ENCODE measurements at places on chromosomes 13 and 19.

GRCh38 chr13:114157869-114158495 is 21.1 kb upstream of the CFAP97D2 start:
- DNase-seq: no peak

DNA sequence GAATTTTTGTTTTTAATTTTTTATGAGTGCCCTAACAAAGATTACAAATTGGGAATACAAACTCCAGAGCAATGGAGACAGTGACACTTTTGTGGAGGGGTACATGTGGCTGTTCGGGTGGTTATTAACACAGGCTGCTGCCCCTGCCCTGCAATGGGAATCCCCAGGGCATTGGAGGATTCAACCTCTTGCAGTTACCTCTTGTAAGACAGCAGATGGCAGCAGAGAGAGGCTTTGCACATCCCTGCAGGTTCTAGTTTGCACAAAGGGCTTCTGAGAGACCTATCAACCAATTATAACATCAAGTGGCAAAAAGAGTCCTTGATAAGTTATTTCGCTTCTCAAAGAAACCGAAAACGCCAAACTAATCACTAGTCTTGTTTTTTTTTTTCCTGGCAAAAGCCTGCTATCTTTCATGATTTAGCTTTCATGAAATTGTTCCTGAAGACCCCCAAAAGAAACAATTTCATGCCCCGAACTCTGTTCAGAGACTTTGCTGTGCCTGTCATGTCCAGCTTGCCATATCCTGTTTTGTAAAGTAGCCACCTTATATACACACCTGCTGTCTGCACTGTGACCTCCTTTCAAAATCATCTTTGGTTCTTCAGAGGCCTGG is 10.4 kb downstream of the GJB2 start:
- DNase-seq: no peak

DNA sequence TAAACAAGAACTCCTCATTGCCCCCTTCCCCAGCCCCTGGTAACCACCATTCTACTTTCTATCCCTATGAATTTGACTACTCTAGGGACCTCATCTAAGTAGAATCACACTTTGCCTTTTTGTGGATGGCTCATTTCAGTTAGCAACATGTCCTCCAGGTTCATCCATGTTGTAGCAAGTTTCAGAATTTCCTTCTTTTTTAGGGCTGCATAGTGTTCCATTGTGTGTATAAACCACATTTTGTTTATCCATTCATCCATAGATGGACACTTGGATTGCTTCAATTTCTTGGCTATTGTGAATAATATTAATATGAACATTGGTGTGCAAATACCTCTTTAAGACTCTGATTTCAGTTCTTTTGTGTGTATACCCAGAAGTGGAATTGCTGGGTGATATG is 4.8 kb upstream of the DHRS12 start:
- no peak for DNase-seq

DNA sequence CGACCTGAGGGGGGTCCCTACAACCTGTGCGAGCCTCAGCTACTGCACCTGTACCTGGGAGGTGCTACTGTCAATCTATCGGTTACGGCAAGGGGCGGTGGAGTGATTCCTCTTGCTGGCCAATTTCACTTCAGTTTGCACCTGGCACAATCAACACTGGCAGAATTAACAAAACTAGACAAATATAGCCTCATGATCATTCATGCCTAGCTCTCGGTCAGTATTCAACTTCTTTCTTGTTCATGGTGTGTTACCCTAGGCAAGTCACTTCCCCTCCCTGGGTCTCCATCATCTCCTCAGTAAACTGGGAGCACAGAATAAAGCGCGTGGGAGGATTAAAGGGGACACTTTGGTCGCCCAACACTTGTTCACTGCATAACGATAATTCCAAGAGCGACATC is 618 bp downstream of the HAUS8 start:
- no peak for DNase-seq

GRCh38 chr13:36131931-36132297 is 732 bp upstream of the DCLK1 start:
- no peak for DNase-seq

DNA sequence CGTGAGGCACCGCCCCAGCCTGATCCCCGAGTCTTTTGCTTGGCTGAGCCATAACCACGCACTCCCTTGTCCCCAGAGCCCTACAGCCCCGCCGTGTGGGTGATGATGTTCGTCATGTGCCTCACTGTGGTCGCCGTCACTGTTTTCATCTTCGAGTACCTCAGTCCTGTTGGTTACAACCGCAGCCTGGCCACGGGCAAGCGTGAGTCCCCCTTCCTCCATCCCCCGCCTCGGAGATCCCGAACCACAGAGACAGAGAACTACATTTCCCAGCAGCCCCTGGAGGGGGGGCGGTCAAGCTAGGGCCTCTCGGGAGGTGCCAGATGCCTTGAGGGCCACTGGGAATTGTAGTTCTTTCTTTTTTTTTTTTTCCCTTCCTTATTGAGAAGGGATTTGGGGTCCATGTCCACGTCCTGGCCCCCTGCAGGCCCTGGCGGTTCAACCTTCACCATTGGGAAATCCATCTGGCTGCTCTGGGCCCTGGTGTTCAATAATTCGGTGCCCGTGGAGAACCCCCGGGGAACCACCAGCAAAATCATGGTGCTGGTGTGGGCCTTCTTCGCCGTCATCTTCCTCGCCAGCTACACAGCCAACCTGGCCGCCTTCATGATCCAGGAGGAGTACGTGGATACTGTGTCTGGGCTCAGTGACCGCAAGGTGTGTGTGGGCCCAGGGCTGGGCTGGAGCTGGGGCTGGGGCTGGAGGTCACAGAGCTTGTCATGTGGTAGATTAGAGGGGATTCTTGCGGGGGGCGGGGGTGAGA is 25.9 kb downstream of the GRIN2D start:
- DNase-seq: peak; percentile 64

DNA sequence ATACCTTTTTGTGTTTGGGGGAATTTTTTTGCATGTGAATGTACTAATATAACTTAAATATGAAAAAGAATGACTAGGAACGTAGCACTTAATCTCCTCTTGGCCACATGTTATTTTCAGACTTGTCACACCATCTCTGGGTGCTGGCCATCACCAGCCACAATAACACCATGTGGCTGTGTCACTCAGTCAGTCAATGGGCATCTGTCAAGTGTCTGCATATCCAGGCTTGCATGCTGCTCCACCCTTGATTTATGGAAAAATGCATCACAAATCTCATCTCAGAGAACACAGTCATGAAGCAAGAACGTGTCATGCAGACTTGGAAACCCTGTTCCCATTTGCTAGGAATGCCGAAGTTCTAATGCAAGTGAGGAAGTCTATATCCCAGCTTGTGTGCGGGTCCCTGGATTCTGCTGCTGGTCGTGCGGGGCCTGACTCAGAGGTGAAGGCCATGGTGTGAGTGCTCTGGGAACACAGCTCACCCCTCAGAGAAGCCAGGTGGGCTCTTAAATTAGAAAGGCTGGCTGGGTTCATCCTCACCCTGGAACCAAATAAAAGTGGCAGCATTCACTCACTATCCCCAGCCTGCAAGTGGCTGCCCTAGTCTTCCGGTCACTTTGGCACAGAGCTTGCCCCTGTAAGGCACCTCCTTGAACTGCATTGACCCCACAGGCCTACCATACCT is 53.6 kb upstream of the ARHGEF7 start:
- no peak for DNase-seq

GRCh38 chr19:1248786-1249297 is 459 bp downstream of the MIDN start:
- DNase-seq: peak; percentile 82

DNA sequence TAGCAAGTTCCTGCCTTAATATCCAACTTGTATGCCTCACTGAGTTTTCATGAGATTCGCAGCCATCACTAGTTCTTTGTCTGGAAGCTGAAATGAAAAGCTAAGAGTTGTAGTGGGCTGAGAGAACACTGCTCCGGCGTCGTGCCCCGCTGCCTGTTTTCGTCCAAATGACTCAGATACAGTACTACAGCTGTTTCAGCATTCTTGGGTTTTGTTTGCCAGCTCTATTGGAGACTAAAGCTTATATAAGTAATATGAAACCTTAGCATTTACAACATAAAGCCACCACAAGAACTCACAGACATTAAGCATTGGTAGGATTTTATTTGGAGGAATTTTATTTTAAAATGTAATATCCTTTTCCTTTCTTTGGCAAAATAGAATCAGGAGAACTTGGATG is 299.7 kb downstream of the DLEU7 start:
- DNase-seq: no peak

- DNase-seq: no peak
Measured at GRCh38 chr19:48925240-48925843, 8.2 kb upstream of the DHDH start.

DNA sequence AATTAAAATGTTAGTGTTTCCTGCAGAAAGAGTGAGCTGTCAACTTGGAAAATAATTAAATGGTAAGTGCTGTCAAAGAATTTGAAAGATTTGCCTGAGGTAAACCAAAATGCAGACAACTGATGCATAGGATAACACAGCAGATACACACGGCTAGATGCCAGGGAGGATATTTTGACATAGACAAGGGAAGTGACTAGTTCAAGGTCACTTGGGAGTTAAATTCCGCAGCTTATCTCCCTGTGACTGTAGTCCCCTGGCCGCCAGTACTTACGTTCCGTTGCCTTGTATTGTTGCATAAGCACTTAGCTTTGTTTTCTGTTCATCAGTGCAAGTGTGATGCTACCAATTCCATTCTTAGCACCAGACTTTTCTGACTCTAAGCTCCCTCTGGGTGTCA is 247.3 kb upstream of the MAB21L1 start:
- no peak for DNase-seq

- DNase-seq: no peak
Measured at GRCh38 chr13:35499196-35499662, 22.7 kb upstream of the MAB21L1 start.

- no peak for DNase-seq
Measured at GRCh38 chr19:45150751-45151281, 10.0 kb downstream of the NKPD1 start.

DNA sequence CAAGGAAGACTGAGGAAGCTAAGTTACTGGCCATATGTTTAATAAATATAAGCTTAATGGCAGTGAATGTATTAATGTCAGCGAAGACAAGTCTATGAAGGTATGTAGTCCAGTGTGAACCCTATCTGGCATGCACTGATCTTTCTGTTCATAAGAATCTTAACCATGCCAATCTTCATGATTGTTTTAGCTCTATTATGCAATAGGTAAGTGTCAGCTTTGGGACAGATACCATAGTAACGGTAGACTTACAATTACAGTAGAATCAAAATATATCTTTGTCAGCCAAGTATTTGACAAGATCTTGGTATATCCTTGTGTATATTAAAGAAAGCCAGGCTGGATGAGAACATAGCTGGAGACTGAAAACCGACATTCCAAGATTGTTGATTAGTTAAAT is 428.5 kb downstream of the SPRY2 start:
- DNase-seq: no peak

DNA sequence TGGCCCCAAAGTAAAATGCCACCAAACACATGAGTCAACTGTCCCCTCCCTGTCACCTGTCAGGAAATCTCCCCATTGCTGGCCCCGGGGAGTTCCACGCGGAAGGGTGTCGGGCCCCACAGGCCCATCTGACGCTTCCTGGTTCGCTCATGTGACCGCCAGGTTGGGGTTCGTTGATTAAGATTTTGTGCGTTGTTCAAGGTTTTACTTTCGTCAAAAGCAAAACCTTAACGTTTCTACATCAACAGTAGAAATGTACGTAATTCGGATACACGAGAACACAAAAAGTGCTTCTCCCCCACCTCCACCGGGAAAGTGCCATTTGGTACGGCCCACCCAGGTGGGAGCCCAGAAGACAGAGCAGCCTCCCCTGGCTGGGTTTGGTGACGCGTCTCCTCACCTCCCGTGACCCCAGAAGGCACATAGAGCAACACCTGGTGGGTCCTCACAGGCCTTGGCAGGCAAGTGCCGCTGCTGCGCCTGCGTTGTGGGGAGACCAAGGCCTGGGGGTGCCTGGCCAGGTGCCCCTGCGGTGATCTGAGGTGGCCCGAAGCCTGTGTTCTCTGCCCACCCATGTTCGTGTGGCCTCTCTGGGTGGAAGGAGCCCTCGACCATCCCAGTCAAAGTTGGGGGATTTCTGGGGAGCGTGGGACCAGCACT is 161.6 kb downstream of the KDM4B start:
- peak; percentile 21 for DNase-seq

DNA sequence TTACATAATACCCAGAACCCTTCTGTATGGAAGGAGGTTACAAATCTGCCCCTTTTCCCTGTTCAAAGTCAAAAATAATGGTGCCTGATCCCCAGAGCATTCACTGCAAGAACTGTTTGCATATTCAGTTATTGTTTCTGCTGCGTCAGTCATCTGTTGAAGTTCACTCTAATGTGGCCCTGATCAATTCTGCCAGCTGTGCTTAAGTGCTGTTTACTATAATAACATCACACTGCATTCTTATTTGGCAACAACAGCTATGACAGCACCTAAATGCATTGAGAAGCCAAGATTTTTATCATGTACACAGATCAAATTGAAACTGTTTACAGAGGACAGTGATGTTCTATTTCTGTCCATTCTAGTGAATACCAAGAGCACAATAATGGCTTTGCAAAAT is 115.9 kb downstream of the DACH1 start:
- DNase-seq: no peak
